Cortex of kidney (tissue), 1 donor: ENCODE measurements at places on chromosomes 2 and 18.

DNA sequence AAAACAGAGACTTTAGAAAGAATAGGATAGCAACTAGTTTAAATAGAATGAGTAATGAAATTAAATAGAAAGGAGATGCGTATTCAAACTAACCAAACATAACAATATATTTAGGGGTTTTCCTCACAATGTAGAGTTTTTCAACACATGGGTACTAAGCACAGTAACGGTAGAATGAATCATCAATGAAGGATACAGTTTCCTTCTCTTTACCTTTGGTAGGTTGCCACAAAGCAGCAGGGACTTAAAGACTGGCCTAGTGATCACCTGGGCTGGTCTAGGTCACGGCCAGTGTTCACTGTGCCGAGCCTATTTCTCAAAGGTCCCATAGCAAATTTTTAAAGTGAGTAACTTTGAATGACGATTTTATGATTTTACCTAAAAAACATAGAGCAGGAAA is 311.7 kb downstream of the XIRP2 start:
- no peak for DNase-seq

GRCh38 chr2:30223413-30223874 is 7.9 kb upstream of the LBH start:
- DNase-seq, result no peak

- no peak for DNase-seq
Measured at GRCh38 chr18:58990720-58991119, 126.0 kb downstream of the ZNF532 start.

GRCh38 chr18:49251451-49251850 is 209.0 kb downstream of the DYM start:
- no peak for DNase-seq

DNA sequence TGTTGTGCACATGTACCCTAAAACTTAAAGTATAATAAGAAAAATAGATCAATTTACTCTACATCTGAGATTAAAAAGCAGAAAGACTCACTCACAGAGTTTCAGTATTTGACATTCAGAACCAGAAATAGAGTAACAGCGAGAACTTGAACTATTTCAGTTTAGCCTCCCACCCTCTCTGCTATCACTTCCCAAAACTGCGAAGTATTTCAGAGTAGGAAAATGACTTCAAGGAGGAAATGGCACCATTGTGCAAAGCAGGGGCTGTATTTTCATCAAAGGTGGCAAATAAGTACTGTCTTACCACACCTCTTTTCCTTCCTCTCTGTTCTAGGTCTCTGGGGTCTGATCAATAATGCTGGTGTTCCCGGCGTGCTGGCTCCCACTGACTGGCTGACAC is 13.6 kb downstream of the DHRS9 start:
- no peak for DNase-seq

DNA sequence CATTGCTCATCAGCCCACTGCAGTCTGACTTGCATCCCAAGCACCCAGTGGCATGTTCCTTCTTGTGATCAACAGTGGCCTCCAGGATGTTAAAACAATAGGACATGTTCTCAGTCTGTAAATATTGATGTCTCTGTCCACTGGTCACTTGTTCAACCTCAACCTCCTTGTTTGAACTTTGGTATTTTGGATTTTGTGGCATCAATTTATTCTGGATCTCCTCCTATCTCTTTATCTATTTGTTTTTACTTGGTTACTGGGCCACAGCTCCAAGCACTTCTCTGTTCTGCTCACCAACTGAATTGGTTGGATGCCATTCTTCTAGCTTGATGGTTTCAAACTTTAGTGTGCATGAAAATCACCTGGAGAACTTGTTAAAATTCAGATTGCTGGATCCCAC is 1414.8 kb upstream of the CELF4 start:
- no peak for DNase-seq

DNA sequence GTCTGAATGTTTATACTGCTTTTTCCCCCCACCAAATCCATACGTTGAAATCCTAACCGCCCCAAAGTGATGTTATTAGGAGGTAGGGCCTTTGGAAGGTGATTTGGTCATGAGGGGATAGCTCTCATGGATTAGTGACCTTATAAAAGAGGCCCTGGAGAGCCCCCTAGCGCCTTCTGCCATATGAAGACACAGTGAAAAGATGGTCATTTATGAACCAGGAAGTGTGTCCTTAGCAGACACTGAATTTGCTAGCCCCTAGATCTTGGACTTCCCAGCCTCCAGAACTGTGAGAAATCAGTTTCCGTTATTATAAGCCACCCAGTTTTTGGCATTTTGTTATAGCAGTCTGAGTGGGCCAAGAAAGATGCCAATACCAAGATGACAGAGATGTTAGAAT is 7.2 kb upstream of the TSN start:
- DNase-seq, result no peak

- DNase-seq, result no peak
Measured at GRCh38 chr2:197079832-197080555, 153.5 kb upstream of the PGAP1 start.

GRCh38 chr2:20640411-20641122 is 10.3 kb downstream of the HS1BP3 start:
- no peak for DNase-seq

DNA sequence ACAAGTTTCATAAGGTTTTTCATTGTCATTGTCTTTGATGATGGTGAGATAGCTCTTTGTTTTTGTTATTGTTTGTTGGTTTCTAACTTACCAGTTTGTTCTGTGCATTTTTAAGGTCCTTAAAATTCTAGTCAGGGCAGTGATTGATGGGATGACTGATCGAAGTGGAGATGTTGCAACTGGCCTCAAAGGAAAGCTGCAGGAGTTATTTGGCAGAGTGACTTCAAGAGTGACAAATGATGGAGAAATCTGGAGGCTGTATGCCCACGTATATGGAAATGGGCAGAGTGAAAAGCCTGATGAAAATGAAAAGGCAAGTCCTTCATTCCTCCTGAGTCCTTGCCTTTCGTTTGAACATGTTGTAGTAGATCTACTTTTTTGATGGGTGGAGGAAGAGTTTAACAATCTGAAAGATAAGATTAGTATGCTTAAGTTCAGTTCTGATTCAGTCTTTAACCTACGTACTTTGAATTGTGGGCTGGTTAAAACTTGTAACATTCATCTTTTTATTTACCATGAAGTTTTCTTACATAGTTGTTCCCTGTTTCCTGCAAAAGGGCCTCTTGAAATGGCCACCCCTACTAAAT is 135.8 kb upstream of the LTBP1 start:
- DNase-seq, result no peak

DNA sequence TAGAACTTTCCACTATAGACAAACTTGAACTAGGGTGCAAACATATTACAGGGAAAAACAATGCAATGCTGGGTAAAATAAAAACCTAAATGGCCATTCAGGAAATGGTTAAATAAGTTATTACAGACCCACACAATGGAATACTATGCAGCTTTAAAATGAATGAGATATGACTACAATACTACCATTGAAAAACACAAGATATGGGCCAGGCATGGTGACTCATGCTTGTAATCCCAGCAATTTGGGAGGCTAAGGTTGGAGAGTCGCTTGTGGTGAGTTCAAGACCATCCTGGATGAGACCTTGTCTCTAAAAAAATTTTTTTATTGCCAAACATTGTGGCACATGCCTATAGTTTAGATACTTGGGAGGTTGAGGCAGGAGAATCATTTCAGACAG is 6.8 kb downstream of the PECR start:
- no peak for DNase-seq

DNA sequence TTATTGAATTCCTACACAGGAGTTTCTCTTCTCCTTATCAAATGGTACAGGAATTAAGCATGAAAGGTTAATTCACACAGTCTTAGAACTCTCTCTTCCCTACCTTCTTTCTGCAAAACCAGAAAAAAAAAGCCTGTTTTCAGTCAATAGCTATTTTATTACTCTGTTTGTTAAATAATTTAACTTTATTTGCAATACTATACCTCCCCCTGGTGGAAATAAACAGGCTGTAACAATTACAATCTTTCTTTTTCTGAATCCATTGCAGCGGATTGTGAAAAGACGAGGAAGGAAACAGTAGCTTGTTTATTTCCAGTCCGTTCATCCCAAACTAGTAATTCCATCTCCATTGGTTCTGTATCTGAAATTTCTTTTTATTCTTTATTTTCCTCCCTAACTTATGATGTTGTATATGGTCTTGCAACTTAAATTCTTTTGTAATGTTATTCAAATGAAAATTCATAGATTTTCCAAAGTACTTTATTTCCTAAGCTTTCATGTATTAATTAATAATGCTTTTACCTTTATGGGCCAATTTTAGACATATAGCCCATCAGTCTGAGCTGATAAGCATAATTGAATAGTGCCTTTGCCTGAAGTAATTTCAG is 165.2 kb downstream of the SH3BP4 start:
- no peak for DNase-seq

DNA sequence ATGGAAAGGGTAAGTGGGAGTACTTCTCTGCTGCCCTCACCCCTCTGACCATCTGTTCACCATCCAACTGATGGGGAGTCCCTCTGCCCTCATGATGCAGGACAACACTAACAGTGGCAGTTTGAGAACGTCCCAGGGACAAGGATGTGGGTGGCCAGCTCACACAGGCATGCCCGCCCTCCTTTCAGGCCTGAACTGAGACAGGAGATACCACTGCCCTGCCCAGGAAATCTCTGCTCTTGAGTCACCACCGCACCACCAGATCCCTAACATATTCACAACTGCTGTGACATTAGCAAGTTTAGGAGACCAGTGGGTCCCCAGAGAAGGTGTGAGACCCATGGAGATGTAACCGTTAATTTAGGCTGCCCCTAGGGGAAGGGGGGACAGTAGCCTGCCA is 66.2 kb downstream of the TRAPPC8 start:
- DNase-seq, result no peak

GRCh38 chr2:36296798-36297197 is 58.8 kb upstream of the CRIM1 start:
- DNase-seq, result no peak

- DNase-seq, result no peak
Measured at GRCh38 chr2:121036226-121036692, 248.7 kb downstream of the TFCP2L1 start.

DNA sequence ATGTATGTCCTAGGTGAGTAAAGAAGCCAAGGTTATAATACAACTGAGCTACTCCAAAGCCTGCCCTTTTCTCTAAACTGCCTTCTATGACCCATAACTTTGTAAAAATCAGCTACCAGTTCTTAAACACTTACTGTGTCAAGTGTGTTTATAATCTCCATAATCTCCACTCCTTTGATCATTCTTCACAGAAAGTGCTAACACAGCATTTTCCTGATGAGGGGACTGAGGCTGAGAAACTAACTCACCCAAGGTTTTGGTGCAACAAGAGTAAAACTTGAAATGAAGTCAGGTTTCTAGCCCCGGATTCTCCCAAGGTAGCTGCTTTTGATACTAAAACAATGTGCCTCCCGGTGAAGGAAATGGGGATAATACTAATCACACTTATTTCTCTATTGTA is 1.9 kb upstream of the C2orf49 start:
- no peak for DNase-seq

DNA sequence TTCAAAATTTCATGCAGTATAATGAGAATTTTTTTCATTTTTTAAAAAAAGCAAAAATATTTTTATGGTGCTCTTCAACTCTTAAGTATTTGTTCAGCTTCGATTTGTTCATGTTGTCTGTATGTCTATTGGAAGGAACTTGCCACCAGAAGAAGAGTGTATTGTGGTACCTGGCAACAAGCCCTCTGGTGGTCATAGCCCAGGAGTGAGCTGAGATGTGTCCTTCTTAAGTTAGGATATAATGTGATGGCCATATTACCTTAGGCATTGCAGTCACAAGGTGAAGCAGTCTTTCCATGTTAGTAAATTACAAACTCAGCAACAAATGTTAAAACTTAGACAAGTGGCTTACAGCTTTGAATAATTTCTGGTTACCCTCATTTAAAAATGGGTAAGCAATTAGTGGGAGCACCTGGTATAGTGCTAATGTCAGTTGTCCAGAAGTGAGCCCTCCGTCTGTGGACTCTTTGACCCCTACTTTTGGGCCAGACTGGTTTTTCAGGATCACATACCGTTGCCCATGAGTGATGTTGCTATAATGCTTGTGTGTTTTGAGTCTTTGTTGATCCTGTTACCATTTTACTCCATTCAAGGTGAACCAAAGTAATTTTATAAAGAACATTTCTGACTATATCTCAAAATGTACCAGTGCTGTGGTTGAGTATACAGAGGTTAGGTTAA is 57.4 kb downstream of the MYO1B start:
- no peak for DNase-seq

DNA sequence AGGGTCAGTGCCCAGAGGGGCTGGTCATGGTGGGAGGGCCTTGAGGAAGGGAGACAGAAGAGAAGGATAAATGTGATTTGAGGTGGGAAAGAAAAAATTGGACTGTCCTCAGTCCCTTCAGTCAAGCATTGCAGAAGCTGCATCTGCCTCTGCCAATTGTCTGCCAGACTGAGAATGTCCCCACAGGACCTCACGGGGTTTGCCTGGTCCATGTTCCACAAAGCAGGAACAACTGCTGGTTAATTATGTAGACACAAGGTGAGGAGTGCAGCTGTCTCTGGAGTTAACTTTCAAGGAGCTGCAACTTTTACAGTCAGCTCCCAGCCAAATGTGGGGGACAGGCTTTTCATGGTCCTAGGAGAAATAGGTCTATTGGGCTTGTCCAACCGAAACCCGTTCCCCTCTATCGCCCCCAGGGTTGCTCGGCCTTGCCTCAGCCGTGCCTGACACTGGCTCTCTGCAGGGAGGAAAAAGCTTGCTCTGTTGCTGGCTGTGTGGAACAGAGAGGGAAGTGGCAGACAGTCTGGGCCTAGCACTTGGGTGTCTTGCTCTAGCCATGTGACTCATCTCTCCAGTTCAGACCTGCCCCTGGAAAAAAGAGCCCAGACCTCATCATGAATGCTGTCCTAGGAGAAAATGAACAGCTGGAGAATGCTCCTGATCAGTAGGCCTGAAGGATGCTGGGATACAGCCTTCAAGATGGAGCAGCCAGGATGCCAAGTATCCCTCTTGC is 31.1 kb upstream of the PAX8 start:
- DNase-seq, result no peak

- DNase-seq, result no peak
Measured at GRCh38 chr2:19009510-19009909, 348.9 kb downstream of the OSR1 start.

DNA sequence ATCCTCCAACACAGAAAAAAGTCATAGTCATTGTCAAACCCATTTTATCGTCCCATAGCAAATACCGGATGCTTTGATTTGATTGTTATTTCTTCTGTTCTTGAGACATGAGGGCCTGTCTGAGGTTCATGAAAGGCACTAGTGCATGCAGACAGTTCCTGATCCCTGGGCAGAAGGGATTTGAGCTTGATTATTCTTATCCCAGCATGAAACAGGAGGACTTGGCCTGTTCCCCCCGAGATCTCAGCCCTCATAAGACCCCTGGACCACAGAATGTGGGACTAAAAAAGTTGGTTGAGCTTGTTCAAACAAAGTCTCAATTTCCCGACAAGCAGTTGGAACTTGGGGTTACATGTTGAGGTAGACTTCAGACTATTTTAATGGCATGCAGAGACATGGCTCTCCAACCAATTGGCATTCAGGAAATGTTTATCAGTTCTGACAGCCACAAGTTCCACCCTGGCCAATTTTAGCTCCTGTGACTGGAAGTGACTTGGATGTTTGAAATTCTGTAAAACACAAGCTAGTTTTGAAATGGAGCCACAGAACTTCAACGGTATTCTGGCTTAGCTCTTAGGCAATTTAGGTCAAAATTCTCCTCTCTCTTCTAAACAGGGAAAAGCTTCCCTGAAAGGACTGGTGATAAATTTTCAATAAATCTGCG is 366.9 kb upstream of the SLC14A2 start:
- DNase-seq, result no peak

GRCh38 chr2:238077292-238077691 is 16.5 kb downstream of the SCLY start:
- DNase-seq, result no peak
